ENCODE measurements at places on chromosomes 11 and 22.

- DNase-seq = no peak
Measured at GRCh38 chr11:12090761-12091258, 19.6 kb upstream of the MICAL2 start.

- DNase-seq = peak; percentile 91
Measured at GRCh38 chr22:37560608-37561211, 430 bp downstream of the CDC42EP1 start.

DNA sequence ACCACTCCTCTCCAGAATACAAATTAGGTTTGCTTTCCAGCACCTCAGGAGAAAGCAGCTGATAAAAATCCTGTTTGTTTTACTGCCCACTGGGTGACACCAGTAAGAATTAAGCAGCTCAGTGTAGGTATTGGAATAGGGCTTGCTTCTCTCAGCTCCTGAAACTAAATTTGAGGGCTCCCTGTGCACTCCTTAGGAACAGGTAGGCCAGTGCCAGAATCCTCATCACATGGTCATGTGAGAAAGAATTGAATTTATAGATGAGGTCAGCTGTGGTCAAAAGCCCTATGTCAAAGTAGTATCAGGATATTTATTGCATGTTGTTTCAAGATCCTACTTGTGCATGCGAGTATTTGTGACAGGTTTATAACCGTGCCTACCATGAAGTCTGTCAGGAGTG is 1.0 kb downstream of the PRSS23 start:
- DNase-seq = no peak

DNA sequence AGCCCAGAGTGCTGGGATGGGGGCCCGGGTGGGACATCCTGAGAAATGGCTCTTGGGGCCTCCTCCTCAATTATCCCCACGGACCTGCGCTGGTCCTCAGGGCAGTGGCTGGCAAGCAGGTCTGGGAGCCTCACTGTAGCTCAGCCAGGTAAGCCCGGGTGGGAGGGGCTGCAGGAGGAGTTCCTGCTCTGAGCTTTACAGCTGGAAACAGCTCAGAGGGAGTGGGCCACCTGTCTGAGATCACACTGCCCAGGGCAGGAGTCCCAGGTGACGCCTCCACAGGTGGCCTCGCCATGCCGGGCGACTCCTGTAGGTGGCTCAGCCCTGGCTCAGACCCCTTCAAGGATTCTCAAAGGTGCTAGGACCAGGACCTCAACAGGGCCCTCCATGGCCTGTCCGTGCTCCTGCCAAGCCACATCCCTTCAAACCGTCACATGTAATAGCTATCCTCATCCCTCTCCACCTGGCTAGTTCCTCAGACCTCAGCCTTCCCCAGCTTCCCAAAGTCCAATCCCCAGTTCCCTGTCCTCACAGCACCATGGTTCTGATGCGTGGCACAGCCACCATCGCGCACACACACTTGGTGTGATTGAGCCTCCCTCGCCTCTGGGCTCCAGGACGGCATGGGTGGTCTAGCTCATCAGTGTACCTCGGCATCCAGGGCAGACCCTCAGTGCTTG is 3.6 kb upstream of the TSSK2 start:
- no peak for DNase-seq

DNA sequence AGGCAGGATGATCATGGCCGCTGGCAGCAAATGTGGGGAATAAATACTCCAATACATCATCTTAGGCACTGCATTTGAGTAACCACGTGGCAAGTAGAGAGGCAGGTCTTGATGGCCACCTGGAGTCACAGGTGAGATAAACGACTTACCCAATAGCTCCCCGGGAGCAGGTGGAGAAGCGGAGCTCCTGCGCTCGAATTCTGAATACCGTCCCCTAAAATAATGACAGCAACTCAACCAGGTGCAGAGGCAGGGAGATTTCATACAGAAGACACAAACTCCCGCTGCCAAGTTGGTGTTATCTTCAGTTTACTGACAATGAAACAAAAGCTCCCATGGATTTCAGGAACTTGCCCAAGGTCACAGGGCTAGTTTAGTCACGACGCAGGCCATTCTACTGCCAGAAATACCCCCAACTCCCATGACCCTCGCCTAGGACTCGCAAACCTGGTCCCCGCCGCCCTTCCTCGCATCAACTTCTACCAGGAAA is 437 bp downstream of the SLC43A3 start:
- DNase-seq = peak; percentile 87

GRCh38 chr22:17917490-17917983 is 106.8 kb downstream of the MICAL3 start:
- DNase-seq = no peak

DNA sequence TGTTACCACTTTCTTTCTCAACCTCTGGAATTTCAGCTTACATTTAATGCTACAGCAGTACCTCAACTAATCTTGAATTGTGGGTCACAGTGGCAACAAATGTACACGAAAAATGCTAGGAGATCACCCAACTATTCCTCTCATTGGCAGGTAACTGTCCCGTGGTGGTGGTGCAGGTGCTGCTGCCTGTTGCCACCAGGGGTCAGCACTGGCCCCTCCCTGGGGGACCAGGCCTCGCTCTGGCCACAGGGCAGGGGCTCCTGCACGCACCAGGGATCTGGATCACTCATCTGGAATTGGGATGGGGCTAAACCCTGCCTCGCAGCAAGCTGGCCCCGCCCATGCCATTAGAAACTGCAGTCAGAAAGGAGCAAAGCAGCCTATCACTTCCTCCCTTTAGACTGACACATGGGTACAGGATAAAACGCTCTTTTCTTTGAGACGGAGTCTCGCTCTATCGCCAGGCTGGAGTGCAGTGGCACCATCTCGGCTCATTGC is 6.9 kb upstream of the POLDIP3 start:
- DNase-seq = peak; percentile 94

DNA sequence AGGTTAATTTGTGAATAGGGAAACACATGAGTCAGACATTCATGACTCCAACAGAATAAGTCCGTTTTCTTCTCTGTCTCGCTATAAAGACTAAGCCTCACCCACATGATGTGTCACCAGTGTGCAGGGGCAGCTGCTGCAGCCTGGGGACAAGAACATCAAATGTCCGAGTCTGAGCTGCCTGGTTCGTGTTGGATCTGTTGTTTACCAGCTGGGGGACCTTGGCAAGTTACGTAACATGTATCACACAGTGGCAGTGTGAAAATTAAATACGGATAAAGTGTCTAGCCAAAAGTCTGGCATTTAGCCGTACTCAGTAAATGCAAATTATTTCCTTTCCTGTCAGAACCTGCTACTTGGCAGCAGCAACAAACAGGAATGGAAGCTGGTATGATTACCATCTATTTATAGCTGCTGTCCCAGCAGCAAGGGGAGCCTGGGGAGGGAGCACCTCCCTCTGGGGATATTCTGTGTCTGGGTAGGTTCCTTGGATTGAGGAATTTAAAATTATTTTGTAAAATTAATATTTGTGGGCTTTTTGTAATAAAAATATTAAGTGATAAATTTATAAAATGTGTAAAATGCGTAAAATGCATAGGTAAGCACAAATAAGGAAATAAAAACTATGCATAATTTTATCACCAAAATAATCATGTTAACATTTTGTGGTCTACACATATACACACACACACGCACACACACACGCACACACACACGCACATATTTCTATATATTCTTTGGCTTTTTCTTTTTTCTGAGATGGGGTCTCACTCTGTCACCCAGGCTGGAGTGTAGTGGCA is 1.3 kb upstream of the CLDN25 start:
- DNase-seq = no peak

- DNase-seq = no peak
Measured at GRCh38 chr22:30132290-30132996, 52.2 kb downstream of the HORMAD2 start.

DNA sequence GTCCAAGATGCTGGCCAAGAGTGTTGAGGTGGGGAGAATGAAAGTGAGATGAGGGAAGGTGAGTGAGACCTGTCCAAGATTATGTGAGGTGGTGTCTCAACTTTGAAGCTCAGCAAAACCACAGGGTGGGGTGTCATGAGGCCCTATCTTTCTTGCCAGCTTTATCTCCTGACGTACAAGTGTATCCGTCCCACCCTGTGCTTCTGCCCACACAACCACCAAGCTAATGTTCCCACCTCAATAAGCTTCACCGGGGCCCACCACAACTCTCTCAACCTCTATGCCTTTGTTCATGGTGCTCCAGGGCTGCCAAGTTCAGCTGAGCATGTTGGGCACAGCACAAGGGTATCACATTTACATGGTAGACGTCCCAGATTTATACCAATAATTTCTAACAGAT is 7.1 kb upstream of the TPST2 start:
- no peak for DNase-seq

DNA sequence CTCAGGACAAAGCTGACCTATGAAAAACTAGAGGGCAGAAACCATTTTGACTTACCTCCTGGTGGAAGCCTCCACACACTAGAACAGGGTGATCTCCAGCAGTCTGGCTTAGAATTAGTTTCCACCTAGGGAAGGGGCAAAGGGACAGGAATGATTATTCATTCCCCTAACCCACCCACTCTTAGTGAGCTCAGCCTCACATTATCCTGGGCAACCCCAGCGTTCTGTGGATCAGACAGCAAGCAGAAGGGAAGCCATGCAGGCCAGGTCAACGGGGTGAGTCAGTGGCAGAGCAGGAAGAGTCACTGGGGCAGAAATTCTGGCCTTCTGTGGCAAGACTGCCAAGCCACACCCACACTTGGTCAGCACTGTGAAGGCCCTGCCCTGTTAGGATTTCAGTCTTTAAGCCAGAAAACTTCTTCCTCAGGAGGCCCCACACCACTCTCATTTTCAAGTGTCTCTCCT is 10.5 kb downstream of the NUMA1 start:
- peak; percentile 84 for DNase-seq

GRCh38 chr22:30566125-30566524 is 8.3 kb downstream of the GAL3ST1 start:
- no peak for DNase-seq

- peak; percentile 76 for DNase-seq
Measured at GRCh38 chr11:69594481-69594880, 46.5 kb upstream of the CCND1 start.

- no peak for DNase-seq
Measured at GRCh38 chr11:129013737-129014475, 71.2 kb upstream of the TP53AIP1 start.

DNA sequence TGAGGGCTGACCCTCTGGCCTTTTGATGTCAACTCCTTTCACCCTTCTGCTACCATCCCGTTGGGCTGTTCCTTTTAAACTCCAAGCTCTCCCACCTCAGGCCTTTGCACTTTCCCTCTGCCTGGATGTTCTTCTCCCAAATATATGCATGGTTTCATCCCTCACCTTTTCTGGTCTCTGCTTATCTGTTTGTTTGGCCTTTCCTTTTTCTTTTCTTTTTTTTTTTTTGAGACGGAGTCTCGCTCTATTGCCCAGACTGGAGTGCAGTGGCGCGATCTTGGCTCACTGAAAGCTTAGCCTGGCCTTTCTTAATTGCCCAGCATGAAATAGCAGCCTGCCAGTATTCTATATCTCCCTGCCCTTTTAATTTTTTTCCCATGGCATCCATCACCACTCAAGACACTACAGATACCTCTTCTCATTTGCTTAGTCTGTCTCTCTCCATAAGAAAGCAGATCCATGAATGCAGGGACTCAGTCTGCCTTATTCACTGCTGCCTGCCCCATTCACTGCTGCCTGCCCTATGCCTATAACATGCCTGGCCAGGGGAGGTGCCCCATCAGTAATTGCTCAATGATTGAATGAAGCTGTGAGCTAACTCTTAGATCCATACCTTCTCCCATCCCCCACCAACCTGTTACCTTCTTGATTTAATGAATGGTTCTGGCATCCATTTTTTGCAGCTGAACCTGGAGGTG is 58.4 kb upstream of the CLTCL1 start:
- peak; percentile 42 for DNase-seq

GRCh38 chr11:46972821-46973220 is 36.3 kb downstream of the CSTPP1 start:
- DNase-seq = no peak

DNA sequence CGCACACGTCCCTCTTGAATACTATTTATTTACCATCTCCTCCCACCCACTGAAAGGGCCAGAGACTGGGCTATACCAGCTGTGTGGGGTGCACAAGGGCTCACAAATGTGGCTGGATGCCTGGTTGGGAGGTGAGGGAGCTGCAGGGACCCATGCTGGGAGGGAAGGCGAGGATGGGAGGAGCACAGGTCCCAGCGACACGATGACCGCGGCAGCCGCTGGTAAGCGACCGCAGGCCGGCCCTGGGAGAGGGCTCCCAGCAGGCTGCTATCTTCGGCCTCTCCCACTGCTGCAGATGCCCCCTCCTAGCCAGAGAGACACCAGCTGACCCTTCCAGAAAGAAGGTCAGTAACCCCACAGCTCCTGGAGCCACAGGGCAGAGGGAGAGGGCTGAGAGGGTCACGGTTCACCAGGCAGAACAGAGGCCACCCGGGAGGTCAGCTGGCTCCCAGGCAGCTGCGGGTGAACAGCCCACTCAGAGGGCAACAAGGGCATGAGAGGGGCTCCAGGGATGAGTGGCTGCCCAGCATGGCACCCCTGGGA is 163.9 kb downstream of the CRYBB2 start:
- no peak for DNase-seq

Data from lower leg skin (tissue), 4 donors.